ENCODE measurements at places on chromosomes 3 and 15.

DNA sequence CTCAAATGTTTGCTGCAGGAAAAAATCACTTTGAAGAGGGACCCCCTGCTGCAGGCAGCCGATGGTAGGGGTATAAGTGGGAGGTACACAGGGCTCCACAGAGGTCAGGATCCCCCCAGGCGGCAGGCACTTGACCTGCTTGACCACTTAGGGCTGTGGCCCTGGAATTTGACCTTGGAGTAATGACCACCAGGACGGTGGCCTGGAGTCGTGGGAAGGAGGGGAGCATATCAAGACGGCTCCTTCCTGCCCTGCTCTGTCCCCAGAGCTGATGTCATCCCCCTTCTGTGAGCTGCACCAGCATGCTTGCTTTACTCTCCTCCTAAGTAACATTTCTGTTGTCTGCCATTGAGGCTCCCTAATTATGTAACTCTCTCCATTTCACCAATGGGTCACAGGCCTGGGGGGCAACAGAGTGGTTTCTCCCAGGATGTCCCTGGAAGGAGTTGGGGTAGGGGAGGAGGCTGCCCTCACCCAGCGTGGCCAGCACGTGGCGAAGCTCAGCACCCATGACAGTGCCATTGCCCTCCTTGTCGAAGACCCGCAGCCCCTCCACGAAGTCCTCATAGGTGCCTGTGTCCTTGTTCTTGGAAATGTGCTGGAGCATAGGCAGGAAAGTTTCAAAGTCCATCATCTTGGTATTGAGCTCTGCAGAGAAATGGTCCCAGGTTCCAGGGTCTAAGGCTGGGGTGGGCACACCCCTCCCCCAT is 4.1 kb downstream of the MYL3 start:
- no peak for DNase-seq

GRCh38 chr3:125337506-125337905 is 37.6 kb downstream of the ZNF148 start:
- DNase-seq, result no peak

GRCh38 chr3:186283651-186284348 is 78.2 kb downstream of the DGKG start:
- no peak for DNase-seq

GRCh38 chr15:38499651-38500050 is 45.7 kb downstream of the FAM98B start:
- no peak for DNase-seq

GRCh38 chr3:63508305-63508704 is 144.2 kb upstream of the SNTN start:
- DNase-seq, result no peak

GRCh38 chr15:52113708-52114107 is 1.1 kb upstream of the BCL2L10 start:
- DNase-seq, result no peak

DNA sequence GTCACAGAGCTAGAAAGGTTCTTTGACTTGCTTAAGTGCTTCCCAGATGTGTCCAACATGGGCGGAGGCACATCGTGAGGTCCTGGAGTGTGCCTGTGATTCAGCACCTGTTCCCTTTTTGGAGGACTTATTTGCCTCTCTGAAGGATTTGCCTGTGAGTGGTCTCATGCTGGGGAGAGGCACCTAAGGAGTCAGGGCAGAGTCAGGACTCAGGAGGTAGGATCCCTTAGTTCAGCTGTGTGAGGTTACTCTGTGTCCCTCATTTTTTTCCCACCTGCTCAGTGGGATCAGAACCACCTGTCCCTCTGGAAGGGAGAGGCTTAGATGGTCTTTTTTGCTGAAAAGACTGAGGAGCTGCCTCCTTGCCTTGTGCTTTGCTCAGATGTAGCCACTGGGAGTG is 3.0 kb downstream of the ZNF589 start:
- no peak for DNase-seq

- DNase-seq, result no peak
Measured at GRCh38 chr3:142618917-142619461, 22.8 kb downstream of the PLS1 start.

GRCh38 chr3:39062180-39062579 is 10.4 kb downstream of the WDR48 start:
- DNase-seq, result no peak

- no peak for DNase-seq
Measured at GRCh38 chr15:71508081-71508682, 302.2 kb upstream of the NR2E3 start.

DNA sequence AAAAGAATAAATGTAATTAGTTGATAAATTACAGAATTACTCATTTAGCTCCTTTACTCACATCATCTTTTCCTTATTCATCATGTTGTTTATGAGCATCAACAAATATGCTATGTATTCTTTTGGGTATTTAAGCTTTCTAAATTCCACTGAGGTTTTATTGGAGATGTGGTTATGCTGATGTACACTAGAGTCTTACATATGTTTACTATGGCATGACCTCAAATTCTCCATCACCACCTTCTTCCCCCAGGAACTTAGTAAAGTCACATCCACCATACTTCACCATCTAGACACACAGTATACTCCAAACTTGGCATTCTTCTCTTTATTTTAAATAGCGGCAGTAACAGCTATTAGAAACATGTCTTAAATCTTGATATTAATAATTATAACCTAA is 74.1 kb upstream of the MELTF start:
- DNase-seq, result no peak

- DNase-seq, result no peak
Measured at GRCh38 chr15:95470997-95471689, 859.4 kb upstream of the NR2F2 start.

- no peak for DNase-seq
Measured at GRCh38 chr3:60992395-60992794, 258.9 kb downstream of the FHIT start.

GRCh38 chr15:58521293-58521991 is 89.7 kb downstream of the LIPC start:
- no peak for DNase-seq

DNA sequence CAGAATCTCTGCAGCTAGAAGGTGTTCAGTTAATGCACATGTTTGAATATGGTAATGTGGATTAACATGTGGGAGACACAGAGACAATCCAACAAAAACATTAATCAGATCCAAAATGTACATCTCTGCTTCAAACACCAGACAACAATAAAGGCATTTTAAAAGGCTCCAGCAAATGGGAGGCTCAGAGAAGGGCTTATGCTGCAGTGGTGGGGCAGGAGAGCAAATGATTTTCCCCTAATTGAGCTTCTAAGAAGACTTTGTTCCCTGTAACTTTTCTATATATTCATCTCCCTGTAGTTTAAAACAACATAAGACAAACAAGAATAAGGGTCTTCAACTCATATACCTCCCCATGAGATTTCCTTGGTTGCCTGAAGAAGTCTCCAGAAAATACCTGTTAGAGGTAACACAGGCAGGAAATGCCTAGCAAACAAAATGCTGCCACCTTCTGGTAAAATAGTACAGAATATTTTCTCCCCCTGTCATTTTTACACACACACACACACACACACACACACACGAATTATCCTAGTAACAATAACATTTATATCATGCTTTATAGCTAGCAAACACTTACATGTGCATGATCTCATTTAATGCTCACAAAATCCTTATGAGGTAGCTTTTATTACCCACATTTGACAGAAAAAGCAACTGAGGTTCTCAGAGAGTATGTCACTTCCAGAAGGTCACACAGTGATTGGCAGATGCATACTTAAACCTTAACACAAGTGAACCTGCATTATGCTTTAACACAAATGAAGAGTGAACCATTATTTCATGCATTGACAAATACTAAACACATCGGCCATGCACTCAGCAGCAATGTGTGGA is 123.4 kb upstream of the MB21D2 start:
- peak; percentile 68 for DNase-seq

- DNase-seq, result no peak
Measured at GRCh38 chr3:148439254-148439822, 258.4 kb upstream of the AGTR1 start.

DNA sequence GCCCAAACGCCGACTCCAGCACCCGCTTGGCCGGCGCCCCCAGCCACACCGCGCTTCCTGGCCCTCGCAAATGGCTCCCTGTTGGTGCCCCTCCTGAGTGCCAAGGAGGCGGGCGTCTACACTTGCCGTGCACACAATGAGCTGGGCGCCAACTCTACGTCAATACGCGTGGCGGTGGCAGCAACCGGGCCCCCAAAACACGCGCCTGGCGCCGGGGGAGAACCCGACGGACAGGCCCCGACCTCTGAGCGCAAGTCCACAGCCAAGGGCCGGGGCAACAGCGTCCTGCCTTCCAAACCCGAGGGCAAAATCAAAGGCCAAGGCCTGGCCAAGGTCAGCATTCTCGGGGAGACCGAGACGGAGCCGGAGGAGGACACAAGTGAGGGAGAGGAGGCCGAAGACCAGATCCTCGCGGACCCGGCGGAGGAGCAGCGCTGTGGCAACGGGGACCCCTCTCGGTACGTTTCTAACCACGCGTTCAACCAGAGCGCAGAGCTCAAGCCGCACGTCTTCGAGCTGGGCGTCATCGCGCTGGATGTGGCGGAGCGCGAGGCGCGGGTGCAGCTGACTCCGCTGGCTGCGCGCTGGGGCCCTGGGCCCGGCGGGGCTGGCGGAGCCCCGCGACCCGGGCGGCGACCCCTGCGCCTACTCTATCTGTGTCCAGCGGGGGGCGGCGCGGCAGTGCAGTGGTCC is 3.5 kb downstream of the ISLR2 start:
- DNase-seq, result no peak

DNA sequence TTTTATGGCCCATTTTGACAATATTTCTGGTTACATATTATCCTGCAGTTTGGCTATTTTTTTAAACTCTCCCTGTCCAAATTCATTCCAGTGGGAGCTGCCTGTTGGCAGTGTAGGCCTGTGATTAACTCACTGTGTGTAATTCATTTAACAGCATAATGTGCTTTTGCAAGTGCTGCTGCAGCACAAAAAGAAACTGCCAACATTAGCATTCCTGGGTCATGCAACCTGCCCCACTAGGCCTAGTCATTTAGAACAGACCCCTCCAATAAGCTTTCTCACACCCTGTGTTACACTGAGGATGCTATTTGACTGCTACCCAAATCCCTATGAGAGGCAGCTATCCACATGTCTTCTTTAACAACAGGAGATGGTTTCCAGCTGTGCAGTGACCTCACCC is 251.2 kb upstream of the UBE2E2 start:
- no peak for DNase-seq

- DNase-seq, result peak; percentile 27
Measured at GRCh38 chr3:155805204-155805801, 775 bp downstream of the C3orf33 start.

GRCh38 chr15:90860450-90860849 is 7.9 kb upstream of the FURIN start:
- no peak for DNase-seq

DNA sequence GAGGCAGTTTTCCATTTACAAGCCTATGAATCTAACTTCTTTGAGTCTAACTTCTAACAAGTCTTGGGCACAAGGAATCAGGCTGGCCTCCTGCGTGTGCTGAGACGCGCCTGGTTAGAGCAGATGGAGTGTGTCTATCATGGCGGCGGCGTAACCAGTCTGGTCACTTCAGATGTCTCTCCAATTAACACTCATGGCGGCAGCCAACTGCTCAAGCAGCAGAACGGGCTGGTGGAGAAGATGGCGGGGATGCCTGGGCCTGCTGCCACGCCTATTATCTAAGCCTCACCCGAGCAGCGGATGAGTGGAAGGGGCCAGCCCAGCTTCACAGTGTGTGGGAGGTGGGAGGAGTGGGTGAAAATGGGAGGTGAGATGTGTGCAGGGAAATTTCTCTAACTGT is 246.4 kb upstream of the TPRG1 start:
- DNase-seq, result no peak

- no peak for DNase-seq
Measured at GRCh38 chr3:37885814-37886213, 24.1 kb downstream of the CTDSPL start.

Measured in MM.1S (cell line).